ENCODE measurements at places on chromosomes 3 and 15. TPM values are rescaled to one million over a fixed set of nuclear protein-coding genes. Genes with fewer than 3 reads are reported as not detected.

The SLC22A13 gene
- total RNA-seq: 8.2 TPM

The SPTSSB gene
- 23.0 TPM for total RNA-seq

The EIF4A2 gene
- 791 TPM for total RNA-seq

The TKT gene
- total RNA-seq: 166 TPM

The TMEM108 gene
- 25.4 TPM for total RNA-seq

The TUSC7 gene
- not detected for total RNA-seq

The SORD gene
- total RNA-seq: 10.5 TPM

The TRPM1 gene
- total RNA-seq: not detected

The RLBP1 gene
- 4.4 TPM for total RNA-seq

The NANOGP8 gene
- 1.4 TPM for total RNA-seq

The FAM3D gene
- total RNA-seq: not detected

The CCR9 gene
- not detected for total RNA-seq

The SUSD5 gene
- 11.2 TPM for total RNA-seq

The CLDN18 gene
- total RNA-seq: not detected

The PRSS50 gene
- total RNA-seq: not detected

The SLC24A5 gene
- total RNA-seq: not detected

The HYAL1 gene
- 3.5 TPM for total RNA-seq

The VIPR1 gene
- 37.4 TPM for total RNA-seq

The SLC6A1 gene
- total RNA-seq: 176 TPM

The EXD1 gene
- total RNA-seq: 0.23 TPM

The TMC3 gene
- 0.31 TPM for total RNA-seq

The TRH gene
- total RNA-seq: 0.47 TPM

The GOLGA8S gene
- 2.6 TPM for total RNA-seq

The SATB1 gene
- total RNA-seq: 168 TPM

The DNAH12 gene
- total RNA-seq: 0.74 TPM

The CCDC50 gene
- total RNA-seq: 34.5 TPM

The GJD2 gene
- total RNA-seq: 3.8 TPM
